ENCODE measurements at places on chromosomes 3 and 15.

GRCh38 chr3:60047426-60048200 lies 997.8 kb upstream of the CFAP20DC start:
- DNase-seq, result no peak

GRCh38 chr3:111737706-111738086 lies 121.4 kb upstream of the PHLDB2 start:
- DNase-seq, result no peak

DNA sequence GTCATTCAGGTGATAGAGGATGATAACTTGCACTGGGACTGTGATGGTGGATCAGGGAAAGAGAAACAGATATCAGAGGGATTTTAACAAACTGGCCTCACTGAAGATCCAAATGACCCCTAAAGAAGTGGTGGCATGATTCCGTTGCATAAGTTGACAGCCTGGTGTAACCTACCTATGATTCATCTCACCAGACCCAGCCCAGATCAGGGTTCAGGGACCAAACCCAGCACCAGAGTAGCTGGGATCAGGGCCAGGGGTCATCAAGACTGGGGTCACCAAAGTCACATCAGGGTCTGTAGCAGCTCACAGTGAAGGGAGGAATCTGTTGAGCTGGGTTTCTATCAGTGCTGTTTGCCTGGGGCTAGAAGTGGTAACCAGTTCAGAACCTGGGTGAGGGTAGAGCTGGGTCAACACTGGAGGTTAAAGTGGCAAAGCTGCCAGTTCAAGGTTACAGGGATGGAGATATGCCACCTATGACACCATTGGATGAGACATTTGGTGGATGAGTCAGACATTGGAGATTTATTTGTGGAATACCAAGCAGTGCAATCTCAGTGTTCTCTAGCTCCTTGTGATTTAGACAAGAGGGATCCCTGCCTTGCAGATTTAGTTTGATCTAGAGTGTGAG lies 35.9 kb downstream of the CASR start:
- DNase-seq, result no peak

GRCh38 chr3:42302924-42303634 lies 37.1 kb upstream of the CCK start:
- peak; percentile 30 for DNase-seq

DNA sequence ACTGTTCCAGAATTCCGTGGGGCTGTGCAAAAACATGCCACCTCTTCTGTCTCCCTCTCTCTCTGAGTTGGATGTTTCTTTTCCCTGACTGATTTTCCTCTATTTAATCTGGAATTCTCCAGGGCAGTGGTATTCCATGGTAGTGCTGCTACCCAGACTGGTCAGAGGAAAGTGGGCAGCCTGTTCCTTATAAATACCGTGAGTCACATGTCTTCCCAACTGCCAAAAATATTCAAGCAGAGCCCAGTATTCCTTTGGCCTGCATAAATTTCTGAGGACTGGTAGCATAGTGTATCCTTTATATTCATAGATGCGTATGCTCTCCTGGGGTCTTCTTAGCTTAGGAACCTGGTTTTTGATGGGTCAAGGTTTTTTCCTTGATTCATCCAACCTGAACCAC lies 40.9 kb downstream of the CEMIP start:
- no peak for DNase-seq

DNA sequence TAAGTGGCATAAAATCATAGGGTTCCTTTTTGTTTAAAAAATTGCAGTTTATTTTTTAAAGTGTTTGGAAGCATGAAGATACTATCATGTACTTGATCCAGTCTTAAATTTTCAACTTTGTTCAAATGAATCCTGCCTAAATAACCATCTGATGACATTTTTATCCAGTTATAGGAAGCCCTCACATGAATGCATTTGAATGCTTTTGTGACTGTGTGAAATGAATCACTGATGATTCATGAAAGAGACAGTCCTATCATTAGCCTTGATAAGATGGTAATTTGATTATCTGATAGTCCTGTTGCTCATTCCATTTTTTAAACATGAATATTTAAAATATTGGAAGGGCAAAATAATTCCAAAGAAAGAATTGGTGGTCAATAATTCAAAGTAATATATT lies 401.9 kb upstream of the ROBO2 start:
- DNase-seq, result no peak

- no peak for DNase-seq
Measured at GRCh38 chr3:189165092-189165612, 6.6 kb upstream of the TPRG1 start.

- no peak for DNase-seq
Measured at GRCh38 chr3:58337190-58337589, 4.5 kb downstream of the PXK start.

GRCh38 chr3:39124876-39125840 lies 17.7 kb downstream of the TTC21A start:
- DNase-seq, result no peak

- no peak for DNase-seq
Measured at GRCh38 chr3:56837196-56837955, 35.6 kb upstream of the ARHGEF3 start.

DNA sequence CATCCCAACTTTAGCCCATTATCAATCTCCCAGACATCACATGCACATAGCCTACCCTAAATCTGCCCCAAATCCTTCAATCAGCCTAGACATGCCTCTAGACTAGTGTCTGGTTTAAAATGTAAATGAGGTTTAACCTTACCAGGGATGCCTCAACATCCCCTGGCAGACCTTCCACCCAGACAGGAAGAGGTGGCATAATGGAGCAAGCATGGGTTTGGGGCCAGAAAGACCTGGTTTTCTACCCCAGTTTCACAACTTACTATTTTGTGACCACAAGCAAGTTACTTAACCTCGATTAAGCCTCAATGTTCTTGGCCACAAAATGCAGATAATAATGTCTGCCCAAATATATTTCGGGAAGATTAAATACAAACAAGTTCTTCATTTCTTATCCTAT lies 28.3 kb upstream of the THBS1 start:
- peak; percentile 75 for DNase-seq

GRCh38 chr15:77144492-77145070 lies 73.7 kb upstream of the TSPAN3 start:
- DNase-seq, result no peak

- no peak for DNase-seq
Measured at GRCh38 chr3:29083081-29083480, 197.8 kb upstream of the RBMS3 start.

DNA sequence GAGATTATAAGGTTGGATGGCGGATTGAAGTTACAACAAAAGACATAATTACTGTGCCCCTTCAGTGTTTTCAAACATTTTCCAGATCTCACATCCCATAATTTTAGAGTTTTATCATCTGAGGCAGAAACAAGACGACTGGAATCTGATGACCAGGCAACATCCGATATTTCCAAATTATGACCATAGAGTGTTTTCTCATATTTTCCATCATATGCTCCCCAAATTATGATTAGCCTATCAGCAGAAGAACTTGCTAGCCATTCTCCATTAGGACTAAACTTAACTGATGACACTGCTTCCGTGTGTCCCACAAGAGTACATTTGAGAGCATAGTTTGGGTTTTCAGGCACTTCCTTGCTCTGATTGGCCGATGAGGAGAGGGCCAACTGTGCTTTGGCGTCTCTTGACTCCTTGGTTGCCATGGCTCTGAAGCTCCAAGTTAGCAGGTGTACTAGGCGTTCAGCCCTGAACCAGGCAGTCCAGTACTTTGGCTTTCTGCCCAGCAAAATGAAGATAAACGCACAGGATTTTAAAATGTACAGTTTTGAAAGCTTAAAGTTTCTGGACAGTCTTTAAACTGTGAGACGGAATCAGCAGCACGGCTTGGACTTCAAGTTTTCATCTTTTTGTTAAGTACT lies 638 bp downstream of the WDR5B start:
- peak; percentile 61 for DNase-seq

DNA sequence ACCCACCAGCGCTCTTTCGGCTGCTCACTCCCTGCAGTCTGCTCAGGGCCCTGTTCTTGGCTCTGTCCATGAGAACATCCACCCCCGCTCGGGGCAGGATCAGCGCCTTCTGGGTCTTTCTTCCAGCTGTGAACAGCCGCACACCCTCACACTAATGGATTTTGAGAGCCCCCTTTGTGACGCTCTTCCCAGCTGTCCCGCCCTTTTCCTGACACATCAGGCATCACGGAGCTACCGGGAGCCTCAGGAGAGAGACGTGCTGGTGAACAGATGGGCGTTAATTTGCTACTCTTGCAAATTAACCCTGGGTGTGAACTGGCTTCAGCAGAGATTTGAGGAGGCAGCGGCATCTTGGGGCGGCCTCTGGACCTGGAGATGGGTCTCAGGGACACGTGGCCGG lies 113.0 kb downstream of the TMEM266 start:
- DNase-seq, result no peak

GRCh38 chr15:71549697-71550096 lies 260.7 kb upstream of the NR2E3 start:
- no peak for DNase-seq

DNA sequence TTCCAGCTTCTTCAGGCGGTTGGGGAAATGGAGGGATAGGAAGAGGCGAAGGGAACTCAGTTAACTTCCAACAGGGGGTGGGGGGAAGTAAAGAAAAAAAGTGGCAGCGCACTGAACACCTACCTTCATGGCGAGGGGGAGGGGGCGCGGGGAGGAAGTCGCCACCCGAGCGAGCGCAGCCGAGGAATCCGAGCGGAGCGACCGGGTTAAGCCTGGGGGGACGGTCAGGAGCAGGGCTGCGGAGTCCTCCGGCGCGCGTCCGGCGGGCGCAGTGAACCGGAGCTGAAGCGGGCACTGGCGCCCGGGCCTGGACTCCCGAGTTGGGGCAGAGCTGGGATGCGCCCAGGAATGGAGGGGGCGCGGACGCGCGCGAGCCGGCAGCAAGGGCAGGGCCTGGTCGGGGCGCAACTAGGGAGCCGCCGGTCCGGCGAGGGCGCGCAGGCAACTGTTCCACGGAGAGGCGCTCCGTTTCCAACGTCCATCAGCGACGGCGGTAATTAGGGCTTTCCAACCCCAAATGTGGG lies at the start of gene WNT5A:
WNT5A (minus strand) TSS at position 450 of the 524 bp plus-strand sequence; CDS start at position 129, 321 bp downstream.
- no peak for DNase-seq

DNA sequence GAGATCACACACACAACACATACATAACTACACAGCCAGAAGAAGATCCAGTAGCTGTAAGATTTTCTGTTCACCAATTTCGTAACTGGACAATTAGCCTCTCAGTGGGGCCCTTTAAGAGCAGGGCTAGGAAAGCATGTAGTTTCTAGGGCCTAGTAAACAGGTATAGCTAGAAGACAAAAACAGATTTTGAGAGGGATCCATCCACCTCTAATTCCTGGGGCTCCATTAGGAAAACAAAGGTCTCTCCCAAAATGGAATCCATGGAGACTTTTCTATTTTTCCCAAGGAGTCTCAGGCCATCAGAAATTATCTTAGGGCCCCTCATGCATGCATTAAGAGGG lies 10.5 kb downstream of the KIF15 start:
- DNase-seq, result peak; percentile 16

- no peak for DNase-seq
Measured at GRCh38 chr3:108153451-108153981, 62.7 kb upstream of the CD47 start.

GRCh38 chr3:52249683-52250082 lies 4.1 kb downstream of the PPM1M start:
- DNase-seq, result no peak

DNA sequence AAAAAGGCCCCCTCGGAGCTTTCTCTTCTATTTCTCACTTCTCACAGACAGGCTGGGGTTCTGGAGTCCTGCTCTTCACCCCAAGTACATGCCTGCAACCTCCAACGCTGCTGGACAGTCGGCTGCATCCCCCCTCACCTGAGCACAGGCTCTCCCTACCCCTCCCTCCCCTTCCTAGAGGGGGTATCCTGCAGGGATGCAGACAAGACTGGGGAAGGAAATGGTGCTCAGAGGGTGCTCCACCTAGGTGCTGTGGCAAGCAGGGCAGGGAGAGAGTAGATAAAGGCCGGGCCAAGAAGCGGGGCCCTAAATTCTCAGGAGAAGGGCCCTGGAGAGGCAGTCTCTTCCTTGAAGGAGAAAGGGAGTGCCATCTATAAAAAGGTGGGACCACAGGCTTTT lies 7.0 kb upstream of the STRA6 start:
- DNase-seq, result no peak

DNA sequence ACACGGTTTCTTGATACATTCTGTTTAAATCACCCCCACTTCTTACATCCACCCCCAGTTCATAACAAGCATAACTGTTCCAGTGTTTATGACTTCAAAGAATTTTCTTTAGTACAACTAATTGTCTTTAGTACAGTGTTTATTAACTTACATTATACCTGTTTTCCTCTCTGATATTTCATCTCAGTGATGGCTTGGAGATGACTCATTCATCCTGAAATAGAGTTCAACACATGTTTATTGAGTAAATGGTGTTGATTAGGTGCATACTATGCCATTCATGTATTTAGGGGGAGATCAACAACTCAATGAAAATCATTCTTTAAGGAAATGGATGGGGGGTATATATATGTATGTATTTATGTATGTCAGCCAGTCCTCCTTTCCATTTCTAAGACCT lies 21.7 kb upstream of the UTS2B start:
- DNase-seq, result no peak

GRCh38 chr3:146339349-146339748 lies 88.4 kb upstream of the PLSCR4 start:
- no peak for DNase-seq

GRCh38 chr3:112948346-112948838 lies 26.5 kb downstream of the CD200R1 start:
- DNase-seq, result no peak

DNA sequence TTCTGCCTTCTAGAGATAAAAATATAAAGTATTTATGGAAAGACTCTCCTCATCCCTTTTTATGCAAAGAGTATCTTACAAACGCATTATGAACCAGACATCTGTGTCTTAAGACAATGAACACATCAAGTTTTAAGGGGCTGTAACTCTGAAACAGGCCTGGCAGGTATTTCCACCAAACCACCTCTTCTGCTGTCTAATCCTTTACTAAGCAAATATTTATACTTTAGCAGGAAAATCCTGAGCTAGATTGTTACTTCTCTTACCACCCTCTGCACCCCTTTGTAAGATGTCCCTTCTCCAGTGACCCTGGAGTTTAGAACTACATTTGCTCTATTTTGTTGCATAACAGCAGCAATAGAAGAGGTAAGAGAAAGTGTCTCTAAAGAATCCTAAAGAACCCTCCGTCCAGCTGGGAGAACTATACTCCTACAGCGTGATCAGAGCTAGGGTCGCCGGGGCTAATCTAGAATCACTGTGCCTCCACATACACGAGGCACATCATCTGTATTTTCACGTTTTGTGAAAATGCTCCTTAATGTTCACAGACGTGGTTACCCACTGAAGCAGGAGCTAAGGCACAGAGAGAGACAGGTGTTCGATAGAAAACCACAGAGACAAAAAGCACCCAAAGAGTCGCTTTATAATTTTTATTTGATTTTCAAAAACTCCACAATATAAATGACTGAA lies 129.6 kb downstream of the FOXP1 start:
- no peak for DNase-seq

DNA sequence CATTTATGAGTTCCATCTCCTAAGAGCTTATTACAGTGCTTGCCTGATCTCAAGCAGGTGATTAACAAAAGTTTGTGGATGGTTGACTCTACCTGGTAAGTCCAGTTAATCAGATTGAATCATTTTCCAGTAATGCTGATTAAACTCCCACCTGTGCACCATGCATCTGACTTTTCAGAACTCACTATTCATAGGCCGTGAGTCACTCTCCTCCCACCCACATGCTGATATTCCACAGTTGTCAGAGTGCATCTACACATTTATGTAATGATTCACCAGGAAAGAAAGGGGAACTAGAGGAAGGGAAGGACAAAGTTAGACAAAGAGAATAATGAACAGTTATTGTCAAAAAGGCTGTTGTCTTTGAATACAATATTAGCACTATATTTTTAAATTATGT lies 106.2 kb upstream of the UBE3A start:
- DNase-seq, result no peak

- no peak for DNase-seq
Measured at GRCh38 chr15:57114070-57114469, 195.6 kb downstream of the TCF12 start.

GRCh38 chr3:112170046-112170445 lies 37.0 kb upstream of the GCSAM start:
- no peak for DNase-seq

Data from HL-60 (cell line).